T1000 (cell line): ENCODE measurements at places on chromosomes 1 and 21.

- DNase-seq, result no peak
Measured at GRCh38 chr1:182735343-182735742, 51.0 kb upstream of the RGS8 start.

GRCh38 chr1:25445993-25446538 lies 15.4 kb downstream of the MACO1 start:
- DNase-seq, result no peak

DNA sequence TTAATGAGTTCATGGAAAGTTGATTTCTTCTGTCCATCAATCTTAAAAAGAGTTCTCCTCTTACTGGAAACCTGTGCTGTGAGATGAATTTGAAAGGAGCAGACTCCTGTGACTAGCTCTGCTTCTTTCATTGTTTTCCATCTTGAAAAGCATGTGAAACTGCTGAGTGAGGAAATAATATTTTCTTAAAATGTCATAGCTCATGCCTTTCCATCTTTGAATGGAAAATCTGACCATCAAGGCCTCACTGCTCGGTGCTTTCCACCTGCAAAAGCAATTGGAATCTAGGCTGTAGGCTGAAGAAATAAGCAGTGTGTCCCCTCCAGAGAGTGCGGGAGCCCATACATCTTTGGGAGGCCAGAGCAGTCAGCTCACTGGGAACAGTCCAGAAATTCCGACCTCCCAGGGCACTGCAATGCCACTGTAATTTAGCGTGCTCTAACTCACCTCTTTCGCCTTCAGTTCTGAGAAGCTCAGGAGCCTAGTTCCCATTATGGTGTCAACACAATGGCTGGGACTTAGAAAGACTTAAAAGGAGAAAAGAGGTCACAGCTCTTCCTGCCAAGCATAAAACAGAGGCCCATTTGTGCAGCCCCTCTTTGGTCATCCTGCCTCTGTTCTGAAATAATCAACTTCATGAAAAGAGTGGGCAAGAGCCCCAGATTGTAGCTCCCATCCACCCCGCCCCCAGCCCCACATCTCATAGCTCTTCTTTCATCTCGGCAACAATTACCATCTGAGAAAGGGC lies 50.4 kb upstream of the F3 start:
- no peak for DNase-seq

DNA sequence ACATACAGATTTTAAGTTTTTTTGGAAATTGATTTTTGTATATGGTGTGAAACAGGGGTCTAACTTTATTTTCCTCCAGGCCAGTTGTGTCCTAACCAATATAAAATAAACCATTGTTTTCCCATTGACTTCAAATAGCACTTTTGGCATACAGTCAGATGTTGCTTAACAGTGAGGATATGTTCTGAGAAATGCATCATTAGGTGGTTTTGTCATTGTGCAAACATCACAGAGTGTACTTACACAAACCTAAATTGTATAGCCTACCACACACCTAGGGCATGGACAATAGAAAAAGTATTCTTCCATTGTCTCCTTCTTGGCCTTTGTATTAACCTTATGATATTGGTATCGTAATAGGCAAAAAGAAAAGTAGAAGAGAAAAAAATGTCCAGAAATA lies 37.4 kb upstream of the DISP1 start:
- DNase-seq, result no peak

DNA sequence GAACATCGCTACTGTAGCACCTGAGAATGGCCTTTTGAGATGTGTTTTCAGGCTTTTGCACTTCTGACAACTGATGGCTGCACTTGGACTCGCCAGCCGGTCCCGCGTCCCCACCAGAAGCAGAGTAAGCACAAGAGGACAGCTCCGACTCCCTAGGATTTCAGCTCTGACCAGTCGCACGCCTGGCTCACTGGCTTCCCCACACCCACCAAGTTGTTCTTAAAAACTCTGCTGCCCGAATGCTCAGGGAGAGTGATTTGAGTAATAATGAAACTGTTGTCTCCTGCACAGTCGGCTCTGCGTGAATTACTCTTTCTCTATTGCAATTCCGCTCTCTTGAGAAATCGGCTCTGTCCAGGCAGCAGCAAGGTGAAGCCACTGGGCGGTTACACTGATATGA lies 40.2 kb upstream of the NLRP3 start:
- DNase-seq, result no peak

DNA sequence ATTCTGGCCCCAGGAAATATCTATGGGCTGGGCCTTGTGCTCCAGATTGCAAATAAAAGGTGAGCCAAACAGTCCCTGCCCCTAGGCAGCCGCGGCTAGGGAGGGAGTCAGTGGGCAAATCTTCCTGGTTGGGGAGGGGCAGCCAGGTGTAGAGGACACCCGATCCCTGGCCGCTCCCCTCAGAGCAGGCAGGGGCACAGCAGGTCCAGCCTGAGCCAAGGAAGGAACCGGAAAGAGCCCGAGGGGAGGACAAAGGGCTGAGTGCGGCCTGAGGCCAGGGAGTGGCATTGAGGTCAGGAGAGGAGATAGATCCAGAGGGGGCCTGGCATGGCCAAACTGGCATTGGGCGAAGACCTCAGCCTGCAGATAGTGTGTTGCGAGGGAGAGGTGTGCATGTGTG lies 36.6 kb upstream of the ARF1 start:
- DNase-seq, result no peak

GRCh38 chr21:46066591-46067331 lies 31.2 kb upstream of the COL6A2 start:
- DNase-seq, result no peak

DNA sequence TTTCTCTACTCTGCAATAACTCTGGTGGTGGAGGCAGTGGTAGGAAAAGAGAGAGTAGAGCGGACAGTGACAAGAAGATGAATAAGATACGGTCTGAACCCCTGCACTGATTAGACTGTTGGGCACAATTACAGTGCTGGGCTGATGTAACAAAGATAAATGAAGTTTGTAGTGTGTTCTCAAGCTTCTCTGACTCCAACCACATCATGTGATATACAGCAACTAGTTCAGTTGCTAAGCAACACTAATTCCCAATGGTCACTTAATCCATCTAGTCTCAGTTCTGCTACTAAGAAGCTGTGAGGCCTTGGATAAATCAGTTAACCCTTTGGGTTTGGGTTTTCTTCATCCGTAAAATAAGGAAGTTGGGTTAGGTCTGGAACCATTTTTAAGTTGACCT lies 17.3 kb downstream of the DDR2 start:
- no peak for DNase-seq

GRCh38 chr1:21550866-21551475 lies 41.7 kb downstream of the ALPL start:
- DNase-seq, result no peak

DNA sequence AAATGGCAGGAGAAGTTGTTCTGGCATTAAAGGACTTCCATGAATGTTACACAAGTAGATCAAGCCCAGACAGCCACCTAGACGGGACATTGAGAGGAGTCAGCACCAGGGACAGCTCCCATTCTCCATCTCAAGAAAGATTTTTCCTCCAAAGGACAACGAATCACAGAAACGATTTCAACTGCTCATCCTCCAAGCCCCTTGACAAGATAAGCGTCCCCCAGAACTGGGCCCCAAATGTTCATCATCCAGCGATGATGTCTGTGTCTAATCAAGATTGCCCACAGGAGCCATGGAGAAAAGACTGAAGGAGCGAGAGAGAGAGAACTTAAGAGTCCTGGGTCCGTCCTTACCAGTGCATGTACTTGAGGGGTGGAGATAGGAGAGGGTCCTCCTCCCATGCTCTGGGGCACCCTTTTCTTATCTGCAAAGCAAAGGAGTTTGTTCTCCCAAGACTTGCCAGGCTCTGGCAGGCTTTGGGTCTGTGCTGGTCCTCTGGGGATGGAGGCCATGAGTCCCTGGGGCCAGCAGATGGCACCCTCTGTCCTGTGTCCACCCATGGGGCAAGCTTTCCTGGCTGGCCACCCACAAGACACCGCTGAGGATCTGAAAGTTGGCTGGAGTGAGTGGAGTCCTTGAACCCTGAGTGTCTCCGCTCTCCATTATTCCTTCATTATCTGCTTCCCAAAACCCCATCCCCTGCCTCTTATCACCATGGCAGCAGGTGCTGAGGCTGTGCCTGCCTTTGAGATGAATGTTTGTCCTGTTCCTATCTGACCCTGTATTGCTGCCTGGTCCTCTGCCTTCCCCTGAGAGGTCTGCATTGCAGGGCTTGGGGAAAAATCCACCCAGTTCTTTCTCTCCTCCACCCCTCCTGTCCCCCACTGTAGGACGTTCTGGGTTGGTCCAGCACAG lies 164.6 kb downstream of the ACTL8 start:
- no peak for DNase-seq

- no peak for DNase-seq
Measured at GRCh38 chr21:44647222-44647552, 973 bp downstream of the KRTAP10-11 start.

DNA sequence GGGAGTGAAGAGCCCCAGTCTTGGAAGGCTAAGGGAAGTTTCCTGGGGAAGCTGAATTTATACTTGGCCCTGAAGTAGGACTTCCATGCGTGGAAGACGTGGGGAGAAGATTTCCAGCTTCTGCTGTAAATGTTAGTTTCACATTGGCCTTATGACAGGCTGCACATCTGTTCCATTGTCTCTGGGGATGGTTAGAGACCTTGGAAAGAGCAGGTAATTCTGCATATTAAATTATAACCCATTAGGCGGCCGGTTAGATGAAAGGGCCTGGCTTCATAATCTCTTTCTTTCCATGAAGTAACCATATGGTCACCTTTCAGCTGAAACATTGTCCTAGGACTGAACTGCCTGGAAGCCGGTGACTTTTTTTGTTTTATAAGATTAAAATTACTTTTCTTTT lies 37.5 kb downstream of the DPT start:
- DNase-seq, result no peak

GRCh38 chr1:108190001-108190634 lies 10.0 kb downstream of the SLC25A24 start:
- no peak for DNase-seq

- DNase-seq, result no peak
Measured at GRCh38 chr1:86503406-86504136, 34.8 kb downstream of the CLCA1 start.

DNA sequence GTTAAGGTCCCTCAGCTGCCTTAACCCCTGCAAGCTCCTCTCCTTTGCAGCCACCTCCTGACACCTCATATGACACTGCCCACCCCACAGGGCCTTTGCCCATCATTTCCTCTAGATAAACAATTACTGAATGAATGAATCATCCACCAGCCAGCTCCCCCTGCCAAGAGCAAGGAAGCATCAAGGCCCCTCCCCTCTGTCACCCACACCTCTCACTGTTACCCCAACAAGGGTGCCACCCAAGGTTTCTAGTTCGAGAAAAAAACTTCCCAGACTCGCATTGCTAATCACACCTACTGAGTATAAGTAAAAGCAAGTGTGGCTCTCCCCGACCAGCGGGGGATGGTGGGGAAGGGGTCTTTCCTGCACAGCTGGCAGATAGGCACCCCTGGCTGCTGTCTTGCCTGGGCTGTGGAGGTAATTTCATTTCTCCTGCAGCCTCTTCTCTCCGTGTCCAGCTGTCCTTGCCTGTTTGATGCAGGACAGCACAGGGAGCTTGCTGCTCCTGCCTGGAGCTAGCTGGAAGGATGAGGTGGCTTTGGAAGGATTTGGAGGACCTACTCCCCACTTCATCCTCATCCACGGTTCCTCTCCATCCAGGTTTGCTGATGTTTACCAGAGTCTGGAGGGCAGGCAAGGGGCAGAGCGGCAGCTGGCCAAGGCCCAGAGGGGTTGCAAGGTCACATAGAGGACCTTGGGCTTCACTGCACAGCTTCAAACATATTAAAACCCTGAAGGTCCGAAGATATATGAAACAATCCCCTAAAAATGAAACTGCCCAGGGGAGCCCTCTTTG lies 33.1 kb upstream of the LBR start:
- DNase-seq, result no peak

DNA sequence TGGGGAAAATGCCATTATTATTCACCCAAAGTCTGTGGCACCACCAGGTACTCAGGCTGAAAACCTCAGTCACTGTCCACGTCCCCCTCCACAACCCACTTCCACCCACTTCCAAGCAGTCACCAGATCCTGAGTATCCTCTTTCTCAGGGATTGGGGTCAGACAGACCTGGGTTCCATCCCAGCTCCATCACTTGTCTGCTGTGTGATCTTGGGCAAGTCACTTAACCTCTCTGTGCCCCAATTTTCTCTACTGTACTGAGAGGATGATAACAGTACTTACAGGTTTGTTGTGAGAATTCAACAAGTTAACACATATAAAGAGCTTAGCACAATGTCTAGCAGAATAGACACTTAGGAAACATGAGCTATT lies 29.7 kb upstream of the FOXO6 start:
- DNase-seq, result no peak

DNA sequence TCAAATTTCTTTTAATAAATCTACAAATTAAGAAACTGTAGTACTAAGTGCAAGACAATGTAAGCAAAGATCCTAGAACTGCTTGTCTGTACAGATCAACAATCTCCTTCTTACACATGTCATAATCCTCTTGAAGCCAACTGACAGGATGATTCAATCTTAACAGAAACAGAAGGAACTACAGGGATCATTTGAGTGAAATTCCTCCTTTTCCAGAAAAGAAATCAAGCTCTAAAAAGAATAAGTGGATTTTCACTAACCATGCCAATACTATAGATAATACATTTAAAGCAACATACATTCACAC lies 53.2 kb downstream of the RAB3GAP2 start:
- DNase-seq, result no peak

DNA sequence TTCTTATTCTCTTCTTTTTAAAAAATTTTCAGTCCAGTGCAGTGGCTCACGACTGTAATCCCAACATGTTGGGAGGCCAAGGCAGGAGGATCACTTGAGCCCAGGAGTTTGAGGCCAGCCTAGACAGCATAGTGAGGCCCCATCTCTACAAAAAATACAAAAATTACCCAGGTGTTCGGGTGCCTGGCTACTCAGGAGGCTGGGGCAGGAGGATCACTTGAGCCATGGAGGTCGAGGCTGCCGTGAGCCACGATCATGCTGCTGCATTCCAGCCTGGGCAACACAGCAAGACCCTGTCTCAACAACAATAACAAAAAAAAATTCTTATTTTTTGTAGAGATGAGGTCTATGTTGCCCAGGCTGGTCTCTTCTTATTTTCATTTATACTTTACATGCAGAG lies 7.9 kb downstream of the PLA2G2D start:
- no peak for DNase-seq

- DNase-seq, result no peak
Measured at GRCh38 chr1:173562813-173563212, 40.1 kb downstream of the SLC9C2 start.

DNA sequence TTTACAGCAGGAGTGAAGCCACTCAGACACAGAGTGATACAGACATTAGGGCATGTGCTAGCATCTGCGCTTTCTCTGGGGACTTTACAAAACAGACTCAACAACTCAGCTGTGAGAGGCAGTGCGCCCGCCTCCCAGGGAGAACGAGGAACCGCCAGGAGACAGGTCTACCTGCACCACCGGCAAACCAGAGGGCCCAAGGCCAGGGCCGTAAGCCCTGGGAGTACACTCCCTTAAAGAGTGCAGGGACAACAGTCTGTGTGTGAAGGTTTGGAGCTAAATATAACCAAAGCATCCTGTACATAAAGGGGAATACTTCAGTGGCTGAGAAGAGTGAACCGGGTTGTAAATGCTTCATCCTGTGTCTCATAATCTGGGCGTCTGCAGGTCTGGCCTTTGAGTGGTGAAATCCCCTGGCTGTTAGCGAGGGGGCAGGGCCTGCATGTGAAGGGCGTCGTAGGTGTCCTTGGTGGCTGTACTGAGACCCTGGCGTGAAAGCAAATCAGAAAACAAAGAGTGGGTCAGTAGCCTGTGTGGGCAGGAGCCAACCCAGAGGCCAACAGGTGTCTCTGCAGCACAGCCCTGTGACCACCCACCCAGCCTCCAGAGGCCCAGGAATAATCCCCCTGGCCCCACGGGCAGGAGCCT lies 86.9 kb downstream of the CD247 start:
- no peak for DNase-seq
